ENCODE measurements at places on chromosomes 3 and 15.

DNA sequence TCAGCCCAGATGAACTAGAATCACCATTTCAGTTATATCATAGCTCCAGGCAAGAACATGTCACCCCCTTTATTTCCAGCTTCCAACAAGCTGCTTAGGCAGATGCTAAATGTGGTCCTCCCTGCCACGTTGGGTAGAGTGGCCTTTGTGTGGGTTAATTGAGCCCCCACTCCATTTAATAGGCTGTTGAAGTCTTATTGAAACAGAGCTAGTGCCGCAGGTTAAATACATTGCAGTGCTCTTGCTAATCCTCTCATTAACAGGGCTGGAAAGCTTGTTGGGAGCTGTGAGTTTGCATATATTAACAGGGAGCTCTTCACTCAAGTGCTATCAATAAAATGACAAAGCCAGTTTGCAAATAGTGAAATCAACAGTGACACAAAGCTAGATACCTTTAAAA is 248.4 kb upstream of the CMC1 start:
- DNase-seq, result no peak

DNA sequence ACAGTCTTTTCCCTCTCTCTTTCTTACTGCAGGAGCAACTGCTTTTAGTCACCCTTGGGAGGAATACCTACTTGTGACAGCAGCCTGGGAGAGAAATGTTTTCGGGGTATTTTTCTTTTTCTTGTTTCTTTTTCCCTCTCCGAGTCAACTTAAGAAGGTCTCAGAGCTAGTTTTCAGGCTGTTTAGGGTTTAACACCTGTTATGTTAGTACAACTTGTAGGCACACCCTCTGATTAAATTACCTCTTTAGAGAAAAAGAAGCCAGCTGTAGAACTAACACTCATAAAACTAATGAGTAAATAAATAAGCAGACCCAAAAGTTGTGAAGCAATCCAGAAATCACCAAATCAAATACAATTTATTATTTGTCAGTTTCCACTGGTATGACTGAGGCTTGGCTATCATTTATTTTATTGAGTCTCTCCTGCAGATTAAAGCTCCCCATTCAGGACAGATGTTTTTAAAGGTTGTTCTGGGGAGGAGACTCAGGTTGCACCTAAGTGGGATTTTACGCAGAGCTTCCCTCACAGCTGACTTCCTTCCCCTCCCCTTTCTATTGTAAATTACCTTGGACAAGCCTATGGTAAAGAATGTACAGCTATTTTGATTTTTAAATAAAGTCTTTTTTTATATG is 112.5 kb downstream of the FOXB1 start:
- DNase-seq, result no peak

- DNase-seq, result no peak
These were observed 67.4 kb upstream of the IQSEC1 start for GRCh38 chr3:13140596-13140995.

GRCh38 chr15:63010386-63010785 is 32.2 kb upstream of the TPM1 start:
- DNase-seq, result no peak
